ENCODE measurements at places on chromosomes 16 and 17.

GRCh38 chr17:35057332-35057915, 6.1 kb downstream of the RFFL start:
- no peak for DNase-seq

- DNase-seq = no peak
These were observed 21.7 kb downstream of the MYL4 start for GRCh38 chr17:47230864-47231263.

DNA sequence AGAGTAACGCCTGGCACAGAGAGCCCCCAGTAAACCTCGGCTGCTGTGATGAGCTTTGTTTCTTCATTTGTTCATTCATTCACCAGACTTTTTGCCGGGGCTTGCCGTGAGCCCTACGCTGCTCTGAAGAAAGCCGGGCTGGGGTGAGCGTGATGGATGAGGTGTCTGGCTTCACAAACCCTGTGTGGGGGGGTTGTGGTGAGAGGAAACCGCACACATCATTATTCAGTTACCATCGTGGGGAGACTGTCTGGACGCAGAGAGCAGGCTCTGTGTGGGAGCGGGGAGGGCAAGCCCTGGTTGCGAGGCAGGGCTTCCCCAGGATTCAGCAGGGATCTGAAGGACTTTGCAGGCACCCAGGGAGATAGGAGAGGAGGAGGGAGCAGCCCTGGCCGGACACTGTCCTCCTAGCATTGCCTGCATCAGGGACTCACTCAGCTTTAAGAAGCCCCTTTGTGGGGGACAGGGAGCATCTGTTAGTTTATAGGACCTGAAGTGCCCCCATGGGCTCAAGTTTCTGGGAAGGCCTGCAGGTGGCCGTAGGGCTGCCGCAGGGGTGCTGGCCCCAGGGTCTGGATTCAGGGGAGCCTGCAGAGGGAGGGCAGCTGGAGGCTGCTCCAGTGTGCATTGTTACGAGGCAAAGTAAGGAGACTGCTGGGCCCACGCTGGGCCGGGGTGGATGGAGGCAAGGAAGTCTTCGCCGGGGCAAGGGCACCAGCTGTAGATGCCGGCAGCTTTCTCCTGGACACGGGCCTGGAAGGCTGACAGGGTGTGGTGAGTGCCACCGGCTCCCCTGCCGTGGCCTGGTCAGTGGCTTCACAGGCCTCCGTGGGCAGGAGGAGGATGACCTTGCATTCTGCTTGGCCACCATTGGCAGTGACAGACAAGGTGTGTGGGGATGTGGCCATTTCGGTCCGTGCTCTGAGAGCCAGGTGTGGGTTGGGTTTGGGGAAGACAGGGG, 334.5 kb downstream of the SEC14L1 start:
- DNase-seq = no peak

DNA sequence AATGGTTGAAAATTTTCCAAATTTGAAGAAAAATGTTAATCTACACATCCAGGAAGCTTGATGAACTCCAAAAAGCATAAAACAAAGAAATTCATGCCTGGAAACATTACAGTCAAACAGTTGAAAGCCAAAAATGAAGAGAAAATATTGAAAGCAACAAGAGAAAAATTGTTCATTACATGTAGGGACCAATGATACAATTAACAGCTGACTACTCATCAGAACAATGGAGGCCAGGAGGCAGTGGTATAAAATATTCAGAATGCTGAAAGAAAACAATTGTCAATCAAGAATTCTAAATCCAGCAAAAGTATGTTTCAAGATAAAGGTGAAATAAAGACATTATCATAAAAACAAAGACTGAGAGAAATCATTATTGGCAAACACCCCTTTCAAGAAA, 21.6 kb downstream of the RCVRN start:
- DNase-seq = no peak

DNA sequence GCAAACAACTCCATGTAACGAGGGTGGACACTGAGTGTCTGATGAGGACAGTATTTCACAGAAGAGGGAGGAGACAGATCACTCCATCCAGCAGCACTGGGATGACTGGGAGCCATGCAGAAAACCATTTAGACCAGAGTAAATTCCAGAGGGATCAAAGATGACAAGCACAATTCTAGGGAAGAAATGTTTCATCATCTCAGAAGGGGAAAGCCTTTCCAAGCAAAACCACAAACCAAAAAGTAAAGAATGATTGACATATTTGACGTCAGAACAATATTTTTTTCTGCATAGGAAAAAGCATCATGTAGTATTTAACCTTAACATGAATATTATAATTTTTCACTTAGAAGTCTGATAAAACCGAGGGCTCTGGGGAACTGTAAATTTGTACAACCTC, 4.8 kb downstream of the DNASE1 start:
- DNase-seq = no peak
